ENCODE measurements at places on chromosomes 4 and X. TPM values are rescaled to one million over a fixed set of nuclear protein-coding genes. Genes with fewer than 3 reads are reported as not detected.

QDPR gene
- 8.9 TPM for total RNA-seq

DNA sequence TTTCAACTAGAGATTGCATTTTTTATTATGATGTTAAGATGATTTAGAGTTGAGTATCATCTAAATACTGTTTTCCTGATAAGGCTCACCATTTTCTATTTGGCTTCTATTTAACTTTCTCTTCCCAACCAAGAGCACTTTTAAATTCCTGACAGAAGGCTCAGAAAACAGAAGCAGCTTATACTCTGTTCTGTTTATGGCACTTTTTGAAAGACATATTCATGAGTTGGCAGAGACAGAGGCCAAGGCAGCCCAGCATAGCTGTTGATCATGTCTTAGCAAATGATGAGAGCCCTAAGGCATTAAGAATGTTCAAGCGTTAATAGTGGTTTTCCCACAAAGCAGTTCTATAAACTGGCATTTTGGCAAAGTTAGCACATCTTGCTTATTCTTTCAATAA, 330.3 kb downstream of the TRAM1L1 start:
- H3K4me1 ChIP-seq, result no peaks in the 10 kb centered on the region
- no peak for DNase-seq
- H3K27ac ChIP-seq, result no peak overlapping the region
- H3K27me3 ChIP-seq, result no peaks in the 10 kb centered on the region
- H3K4me3 ChIP-seq, result no peak overlapping the region
- H3K36me3 ChIP-seq, result no peaks in the 10 kb centered on the region

DUSP21 gene
- not detected for total RNA-seq

- DNase-seq, result no peak
- H3K4me3 ChIP-seq, result no peak overlapping the region
- H3K4me1 ChIP-seq, result no peaks in the 10 kb centered on the region
- no peaks in the 10 kb centered on the region for H3K36me3 ChIP-seq
These were observed 236.6 kb downstream of the LDB2 start for GRCh38 chr4:16661813-16662212.

DNA sequence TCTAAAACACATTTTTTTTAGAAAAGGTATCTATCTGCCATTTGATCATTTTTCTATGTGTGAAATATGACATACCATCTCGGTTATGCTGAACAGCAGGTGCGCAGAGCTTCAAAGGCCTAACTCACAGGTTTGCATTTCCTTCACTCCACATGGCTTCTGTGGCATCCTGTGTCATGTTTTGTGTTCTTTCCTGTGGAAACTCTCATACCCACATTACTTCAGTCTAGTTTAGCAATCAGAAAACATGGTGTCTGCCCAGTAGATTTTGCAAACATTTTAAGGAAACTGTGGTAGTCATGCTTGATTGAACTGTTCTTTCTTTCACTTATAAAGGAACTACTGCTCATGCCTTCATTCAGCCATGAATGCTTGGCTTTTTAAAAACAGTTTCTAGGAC, 11.3 kb upstream of the ARAP2 start:
- peak overlapping the region; percentile 95 for H3K27ac ChIP-seq
- no peak for DNase-seq
- peak overlapping the region; percentile 81 for H3K4me3 ChIP-seq
- H3K27me3 ChIP-seq, result no peaks in the 10 kb centered on the region
- H3K36me3 ChIP-seq, result no peaks in the 10 kb centered on the region

GRCh38 chr4:141349236-141349635, 128.5 kb downstream of the ZNF330 start:
- H3K36me3 ChIP-seq, result no peaks in the 10 kb centered on the region
- no peak overlapping the region for H3K27ac ChIP-seq

DNA sequence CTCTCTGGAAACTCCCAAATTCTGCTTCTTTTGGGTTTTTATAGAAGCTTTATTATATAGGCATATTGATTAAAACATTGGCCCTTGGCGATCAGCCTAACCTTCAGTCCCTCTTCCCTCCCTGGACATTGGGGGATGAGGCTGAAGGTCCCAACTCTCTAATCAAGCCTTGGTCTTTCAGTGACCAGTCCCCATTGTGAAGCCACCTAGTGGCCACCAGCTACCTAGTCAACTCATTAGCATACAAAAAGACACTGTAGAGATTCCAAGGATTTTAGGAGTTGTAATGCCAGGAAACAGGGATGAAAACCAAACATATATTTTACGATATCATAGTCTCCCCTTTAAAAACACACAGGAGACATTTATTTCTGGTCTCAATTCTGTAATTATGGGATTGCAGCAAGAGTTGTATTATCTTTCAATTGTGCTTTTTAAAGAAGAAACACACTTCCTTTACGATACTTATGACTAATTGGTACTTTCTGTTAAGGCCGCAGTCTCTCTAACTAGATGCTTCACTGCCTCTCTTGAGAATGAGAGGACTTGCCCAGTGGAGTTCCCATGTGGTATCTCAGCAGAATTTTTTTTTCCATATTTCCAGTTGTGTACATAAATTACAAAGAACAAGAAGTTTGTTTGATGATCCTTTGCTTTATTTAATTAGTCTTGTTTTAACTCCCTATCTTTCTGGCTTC, 58.2 kb downstream of the WDR17 start:
- no peak for DNase-seq
- peak overlapping the region; percentile 67 for H3K27ac ChIP-seq
- peaks cover 20% of the 10 kb centered on the region for H3K4me1 ChIP-seq
- H3K36me3 ChIP-seq, result no peaks in the 10 kb centered on the region
- no peaks in the 10 kb centered on the region for H3K27me3 ChIP-seq

DNA sequence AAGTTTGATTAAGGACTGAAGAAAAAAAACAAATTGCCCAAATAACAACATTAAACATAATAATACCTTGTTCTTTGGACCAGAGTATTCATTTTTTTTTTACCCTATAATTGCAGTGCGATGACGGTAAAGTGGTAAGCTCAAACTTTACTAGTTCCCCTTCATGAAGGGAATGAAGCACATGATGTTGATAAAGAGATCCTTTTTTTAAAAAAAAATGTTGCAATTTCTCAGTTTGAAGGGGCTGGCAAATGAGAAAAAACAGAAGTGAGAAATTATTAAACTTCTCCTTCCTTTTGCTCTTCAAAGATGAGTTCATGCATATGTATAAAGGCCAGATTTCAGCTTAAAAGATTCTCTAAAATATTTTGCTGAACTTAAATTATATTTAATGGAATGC, 231.7 kb downstream of the C4orf33 start:
- H3K27me3 ChIP-seq, result no peaks in the 10 kb centered on the region
- no peak overlapping the region for H3K27ac ChIP-seq
- no peak overlapping the region for H3K4me3 ChIP-seq
- no peak for DNase-seq
- no peaks in the 10 kb centered on the region for H3K36me3 ChIP-seq

GRCh38 chr4:84796394-84796793, 170.1 kb downstream of the WDFY3 start:
- H3K27me3 ChIP-seq, result no peaks in the 10 kb centered on the region
- no peaks in the 10 kb centered on the region for H3K4me1 ChIP-seq
- no peaks in the 10 kb centered on the region for H3K36me3 ChIP-seq
- H3K4me3 ChIP-seq, result no peak overlapping the region
- no peak overlapping the region for H3K27ac ChIP-seq
- DNase-seq, result no peak

DRD5 gene
- total RNA-seq, result not detected

GRCh38 chr4:23269566-23269965, 576.8 kb downstream of the GBA3 start:
- no peak overlapping the region for H3K27ac ChIP-seq
- H3K4me3 ChIP-seq, result no peak overlapping the region
- no peaks in the 10 kb centered on the region for H3K36me3 ChIP-seq
- no peaks in the 10 kb centered on the region for H3K27me3 ChIP-seq
- H3K4me1 ChIP-seq, result no peaks in the 10 kb centered on the region

ZNF157 gene
- 1.2 TPM for total RNA-seq

NUDT9 gene
- total RNA-seq, result 18.5 TPM

All from activated B cell treated with CpG ODN at 0.5 μM for 24 hours (primary cell).